ENCODE measurements at places on chromosomes 5 and 9. TPM values are rescaled to one million over a fixed set of nuclear protein-coding genes. Genes with fewer than 3 reads are reported as not detected.

The IFNA21 gene
- total RNA-seq: not detected

The LMX1B gene
- total RNA-seq: 1.5 TPM

The PCDHB5 gene
- total RNA-seq: 20.6 TPM

The NMUR2 gene
- 0.30 TPM for total RNA-seq

The RAB3C gene
- 0.91 TPM for total RNA-seq

The SMIM33 gene
- total RNA-seq: not detected

The FOXD4 gene
- not detected for total RNA-seq

The OTP gene
- total RNA-seq: not detected

The HNRNPH1 gene
- total RNA-seq: 746 TPM

The FOXD4L3 gene
- total RNA-seq: not detected

The F12 gene
- total RNA-seq: 9.6 TPM

The KIF12 gene
- total RNA-seq: not detected

DNA sequence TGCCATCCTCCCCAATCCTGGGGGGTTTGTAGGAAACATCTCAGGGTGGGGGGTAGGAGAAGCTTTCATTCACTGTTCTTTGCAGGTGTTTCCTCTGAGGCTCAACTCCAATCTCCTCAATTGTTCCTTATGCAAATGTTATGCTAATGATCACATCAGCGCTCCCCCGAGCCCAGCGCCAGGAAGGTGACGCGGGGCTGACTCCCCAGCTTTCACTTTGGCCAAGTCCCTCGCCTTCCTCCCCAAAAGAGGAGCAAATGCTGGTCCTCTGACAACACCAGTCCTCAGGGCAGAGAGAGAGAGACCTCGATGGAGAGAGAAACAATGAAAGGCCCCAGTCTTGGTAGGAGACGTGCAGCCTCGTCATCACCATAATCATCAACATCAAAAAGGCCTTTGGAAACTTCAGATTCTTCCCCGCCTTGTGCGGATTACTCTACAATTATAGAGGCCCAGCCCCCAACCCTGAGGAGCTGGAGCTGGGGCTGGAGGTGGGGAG, 39.1 kb downstream of the PCDH1 start:
- no peak for DNase-seq

- DNase-seq: peak; percentile 72
Measured at GRCh38 chr9:108182950-108183381, 672.8 kb downstream of the ACTL7B start.

- no peak for DNase-seq
Measured at GRCh38 chr5:146366904-146367303, 28.3 kb downstream of the POU4F3 start.

DNA sequence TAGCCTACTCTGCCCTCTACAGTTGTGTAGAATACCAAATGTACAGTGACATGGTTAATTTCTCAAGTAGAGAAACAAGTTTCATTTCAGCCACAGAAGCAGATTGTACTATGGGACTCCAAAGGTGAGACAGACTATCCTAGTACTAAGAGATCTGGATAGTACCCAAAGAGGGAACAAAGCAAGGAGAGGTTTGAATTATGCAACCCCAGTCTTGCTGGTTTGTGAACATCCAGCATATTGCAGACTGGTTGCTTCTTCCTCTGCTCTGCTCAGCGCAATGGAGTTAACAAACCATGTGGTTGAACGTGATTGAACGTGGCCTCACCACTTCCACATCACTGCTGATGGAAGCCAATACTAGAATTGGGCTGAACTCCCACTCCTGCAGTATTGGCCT, 43.3 kb upstream of the ALDOB start:
- DNase-seq: no peak

DNA sequence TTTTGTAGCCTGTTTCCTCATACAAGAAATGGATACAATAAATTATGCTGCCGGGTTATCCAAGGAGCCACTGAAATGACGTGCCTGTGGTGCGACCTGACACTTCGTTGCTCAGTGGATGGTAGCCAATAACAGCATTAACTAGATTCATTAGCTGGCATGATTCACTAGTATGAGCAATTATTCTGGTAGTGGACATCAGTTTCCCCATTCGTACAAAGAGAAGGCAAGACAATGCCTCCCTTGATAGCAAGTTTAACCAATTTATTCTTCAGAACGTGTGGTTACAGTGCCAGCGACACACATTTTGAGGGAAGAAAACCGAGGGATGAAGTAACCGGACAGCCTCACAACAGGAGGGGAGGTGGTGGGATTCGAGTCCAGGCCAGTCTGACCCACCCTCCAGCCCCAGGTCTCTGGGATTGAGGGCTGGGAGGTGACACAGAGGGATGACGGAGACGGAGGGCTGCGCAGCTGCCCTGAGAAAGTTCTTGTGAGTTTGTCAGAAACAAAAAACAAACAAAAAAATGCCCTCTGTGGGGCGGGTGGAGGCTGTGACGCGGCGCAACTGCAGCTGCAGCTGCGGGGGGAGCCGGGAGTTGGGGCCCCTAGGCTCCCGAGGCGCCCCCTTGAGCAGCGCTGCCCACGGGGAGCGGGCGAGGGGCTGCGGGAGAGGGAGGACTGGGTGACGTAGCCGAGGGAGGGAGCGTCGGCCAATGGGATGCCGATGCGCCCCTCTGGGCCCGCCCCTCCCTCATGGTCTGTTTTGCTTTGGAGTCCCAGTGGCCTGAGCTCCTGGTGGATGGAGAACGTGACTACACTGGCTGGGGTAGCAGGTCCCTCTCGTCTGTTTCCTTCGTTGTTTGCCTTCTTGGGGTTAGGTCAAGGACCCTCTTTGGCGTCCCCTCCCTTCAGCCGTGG, 10.9 kb downstream of the LHX2 start:
- DNase-seq: no peak

- DNase-seq: no peak
Measured at GRCh38 chr9:4287386-4287785, 12.5 kb downstream of the GLIS3 start.

GRCh38 chr5:142811866-142812557, 41.8 kb downstream of the ARHGAP26 start:
- no peak for DNase-seq

- peak; percentile 68 for DNase-seq
Measured at GRCh38 chr9:109705515-109705914, 74.5 kb upstream of the PALM2AKAP2 start.

DNA sequence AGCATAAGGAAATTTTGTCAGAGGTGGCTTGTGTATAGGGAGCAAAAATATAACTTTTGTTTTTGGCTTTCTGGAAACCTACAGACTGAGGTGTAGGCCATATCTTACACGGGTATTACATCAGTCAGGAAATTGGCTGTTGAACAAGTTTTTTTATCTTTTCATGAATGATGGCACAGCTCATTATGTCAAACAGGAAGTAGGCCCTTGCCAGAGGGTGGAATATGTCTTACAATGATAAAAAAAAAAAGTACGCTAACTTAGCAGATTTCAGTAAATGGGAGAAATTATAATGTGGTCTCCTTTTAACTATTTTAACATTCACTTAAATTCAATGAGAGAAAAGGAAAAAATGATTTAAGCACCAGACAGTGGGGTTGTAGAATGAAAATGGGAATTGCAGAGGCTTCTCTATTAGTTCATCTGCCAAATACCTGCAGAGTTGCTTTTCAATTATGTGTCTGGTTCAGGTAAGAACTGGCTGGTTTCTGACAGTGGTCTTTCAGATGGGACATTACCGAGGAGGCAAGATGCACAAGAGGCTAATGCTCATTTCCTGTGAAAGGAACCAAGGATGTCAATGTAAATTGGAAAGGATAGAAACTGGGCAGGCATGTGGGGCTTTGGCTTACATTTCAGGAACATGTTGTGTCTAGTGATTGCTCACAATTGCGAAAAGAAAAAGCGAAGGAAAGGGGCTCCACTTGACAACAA, 169.9 kb downstream of the NNT start:
- no peak for DNase-seq

DNA sequence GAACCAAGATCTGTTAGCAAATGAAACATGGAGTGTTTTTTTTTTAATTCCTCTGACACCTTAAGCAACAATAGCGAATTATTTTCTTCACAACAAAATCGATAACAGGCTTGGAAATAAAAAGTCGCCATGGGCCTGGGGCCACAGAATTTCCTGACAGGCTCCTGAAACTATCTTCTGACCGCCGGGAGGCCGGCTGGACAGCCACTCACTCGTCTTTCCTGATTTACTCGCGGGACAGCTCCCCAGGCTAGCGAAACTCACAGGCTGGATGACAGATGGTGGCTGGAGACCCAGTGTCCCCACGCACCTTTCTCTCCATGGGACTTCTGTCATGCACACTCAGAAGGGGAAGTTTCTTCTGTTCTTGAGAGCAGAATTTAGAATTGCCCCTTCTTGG, 143.3 kb upstream of the IRX2 start:
- DNase-seq: no peak

GRCh38 chr9:137168573-137168903, 1.3 kb downstream of the LRRC26 start:
- no peak for DNase-seq

DNA sequence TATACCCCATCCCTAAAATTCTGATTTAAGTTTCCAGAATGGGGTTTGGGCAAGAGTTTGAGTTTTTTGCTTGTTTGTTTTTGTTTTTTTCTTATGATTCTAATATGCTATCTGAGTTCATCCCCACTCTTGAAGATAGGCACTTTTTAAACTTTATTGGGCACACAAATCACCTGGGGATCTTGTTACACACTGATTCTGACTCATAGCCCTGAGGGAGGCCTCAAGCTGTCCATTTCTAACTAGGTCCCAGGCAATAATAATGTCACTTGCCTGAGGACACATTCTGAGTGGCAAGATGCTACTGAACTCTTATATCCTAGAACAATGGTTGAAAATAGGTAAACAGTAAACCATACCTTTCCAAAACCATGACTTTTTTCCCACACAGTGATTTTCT, 22.8 kb upstream of the ABLIM3 start:
- peak; percentile 23 for DNase-seq

- no peak for DNase-seq
Measured at GRCh38 chr9:8859416-8859815, 1059.8 kb upstream of the DMAC1 start.

DNA sequence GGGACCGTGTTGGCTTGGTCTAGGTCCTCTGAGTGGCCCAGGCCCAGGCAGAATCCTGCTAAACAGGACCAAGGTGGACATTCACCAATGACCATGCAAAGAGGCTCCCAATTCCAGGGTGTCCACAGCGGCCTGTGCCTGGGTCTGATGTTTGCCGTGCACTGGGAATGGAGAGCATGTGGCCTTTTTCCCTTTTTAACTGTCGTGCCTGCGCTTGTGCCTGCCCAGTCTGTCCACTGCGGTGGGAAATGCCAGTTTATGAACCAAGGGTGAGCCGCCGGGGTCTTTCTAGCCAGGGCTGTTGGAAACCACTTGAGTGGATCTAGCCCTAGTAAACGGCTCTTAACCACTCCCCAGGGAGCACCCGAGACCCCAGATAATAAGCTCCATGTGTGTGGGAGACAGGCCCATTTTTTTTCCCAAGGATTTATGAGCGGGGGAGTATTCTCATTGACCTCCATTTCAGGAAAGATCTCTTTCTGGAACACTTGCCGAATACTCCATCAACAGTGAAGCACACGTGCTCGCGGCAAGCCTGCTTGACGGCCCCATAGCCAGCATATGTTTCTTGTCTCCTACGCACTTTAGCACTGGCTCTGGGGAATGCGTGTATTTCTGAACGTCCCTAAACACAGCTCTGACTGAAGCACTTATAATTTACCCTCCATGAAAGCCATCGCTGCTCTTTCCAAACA, 93.2 kb upstream of the PHYKPL start:
- no peak for DNase-seq

- no peak for DNase-seq
Measured at GRCh38 chr5:169637549-169638121, 560 bp downstream of the DOCK2 start.

GRCh38 chr5:4019841-4020240, 424.2 kb downstream of the IRX1 start:
- no peak for DNase-seq

- DNase-seq: no peak
Measured at GRCh38 chr5:52360985-52361384, 426.7 kb upstream of the ITGA1 start.

- DNase-seq: peak; percentile 80
Measured at GRCh38 chr5:178249191-178249989, 16.8 kb upstream of the PHYKPL start.

GRCh38 chr9:14315875-14316601, 2.1 kb upstream of the NFIB start:
- DNase-seq: peak; percentile 34

DNA sequence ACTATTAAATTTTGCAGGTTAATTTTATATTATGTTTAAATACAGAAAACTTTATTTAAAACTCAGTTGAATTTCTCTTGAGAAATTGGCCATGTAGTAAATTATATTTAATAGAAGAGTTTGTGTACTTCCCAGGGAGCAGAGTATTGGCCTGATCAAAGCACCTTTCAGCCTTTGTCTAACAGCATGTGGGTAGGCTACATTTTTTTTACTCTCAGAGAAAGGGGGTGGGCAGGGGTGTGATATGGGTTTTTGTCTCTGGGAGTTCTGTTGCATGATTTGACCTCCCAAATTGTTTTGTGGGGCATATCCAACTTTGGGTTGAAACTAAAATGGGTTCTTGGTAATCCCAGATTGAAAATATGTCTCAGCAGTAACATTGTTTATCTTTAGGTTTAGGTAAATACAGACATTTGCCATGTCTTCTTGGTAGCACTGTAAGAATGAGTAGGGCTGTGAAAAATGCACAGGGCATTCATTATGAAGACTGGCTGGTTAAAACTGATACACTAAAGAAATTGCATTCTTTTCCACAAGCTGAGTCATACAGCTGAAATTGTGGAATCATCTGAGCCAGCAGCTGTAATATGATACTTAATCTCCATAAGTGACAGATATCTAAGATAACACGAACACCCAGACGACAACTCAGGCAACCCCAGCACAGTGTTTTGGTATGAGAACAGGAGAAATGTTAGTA, 75.4 kb upstream of the CDKN2B start:
- DNase-seq: no peak

DNA sequence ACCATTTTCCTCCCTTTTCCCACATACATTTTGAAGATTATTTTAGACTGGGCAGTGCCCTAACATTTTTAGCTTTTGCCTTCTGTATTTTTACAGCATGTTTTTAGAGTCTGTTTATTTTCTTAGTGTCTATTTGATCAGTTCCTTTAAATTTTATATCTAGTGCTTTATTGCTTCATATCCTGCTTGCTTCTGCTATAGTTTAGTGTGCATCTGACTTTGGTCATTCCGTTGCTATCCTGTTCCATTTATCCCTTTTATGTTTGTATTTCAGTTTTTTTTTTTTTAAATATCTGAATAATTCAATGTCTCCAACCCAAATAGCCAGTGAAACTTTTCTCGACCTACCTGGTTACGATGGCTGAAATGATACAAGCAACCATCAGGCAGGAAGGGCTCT, 203.8 kb downstream of the ARHGAP26 start:
- DNase-seq: no peak

DNA sequence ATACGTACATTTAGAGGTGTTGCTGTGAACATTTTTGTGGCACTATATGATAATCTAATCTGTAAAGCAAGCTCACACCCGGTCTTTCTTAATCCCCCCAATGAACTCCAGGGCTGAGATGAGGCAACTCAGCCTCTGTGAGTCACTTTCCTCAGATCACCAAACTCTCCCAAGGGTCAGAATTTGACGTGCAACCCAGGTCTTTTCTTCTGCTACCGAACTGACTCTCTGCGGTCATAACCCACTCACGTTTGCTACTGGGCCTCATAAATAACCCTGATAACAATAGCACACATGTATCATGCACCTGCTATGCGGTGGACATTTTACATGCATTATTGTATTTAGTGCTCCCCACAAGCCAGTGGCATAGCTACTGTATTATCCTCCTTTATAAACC, 153.1 kb downstream of the DROSHA start:
- no peak for DNase-seq

Data from Daoy (cell line).